Effector CD4-positive, alpha-beta T cell (primary cell): ENCODE measurements at places on chromosomes 7 and 10.

DNA sequence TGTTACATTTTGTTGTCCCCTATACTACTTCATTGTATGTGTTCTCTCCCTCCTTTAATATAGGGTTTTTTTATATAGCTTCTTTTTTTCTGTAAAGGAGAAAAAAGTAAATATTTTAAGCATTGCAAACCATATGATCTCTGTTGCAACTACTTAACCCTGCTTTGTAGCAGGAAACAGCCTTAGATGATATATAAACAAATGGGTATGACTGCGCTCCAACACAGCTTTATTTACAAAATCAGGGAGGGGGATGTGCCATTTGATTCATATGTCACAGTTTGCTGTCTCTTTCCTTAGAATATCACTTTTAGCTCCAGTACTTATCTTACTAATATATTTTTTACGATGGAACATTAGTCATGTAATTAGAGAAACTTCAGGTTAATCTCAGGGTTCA, 155.2 kb upstream of the GNAI1 start:
- no peak for DNase-seq

- no peak for DNase-seq
Measured at GRCh38 chr10:15515202-15515601, 144.1 kb upstream of the FAM171A1 start.

DNA sequence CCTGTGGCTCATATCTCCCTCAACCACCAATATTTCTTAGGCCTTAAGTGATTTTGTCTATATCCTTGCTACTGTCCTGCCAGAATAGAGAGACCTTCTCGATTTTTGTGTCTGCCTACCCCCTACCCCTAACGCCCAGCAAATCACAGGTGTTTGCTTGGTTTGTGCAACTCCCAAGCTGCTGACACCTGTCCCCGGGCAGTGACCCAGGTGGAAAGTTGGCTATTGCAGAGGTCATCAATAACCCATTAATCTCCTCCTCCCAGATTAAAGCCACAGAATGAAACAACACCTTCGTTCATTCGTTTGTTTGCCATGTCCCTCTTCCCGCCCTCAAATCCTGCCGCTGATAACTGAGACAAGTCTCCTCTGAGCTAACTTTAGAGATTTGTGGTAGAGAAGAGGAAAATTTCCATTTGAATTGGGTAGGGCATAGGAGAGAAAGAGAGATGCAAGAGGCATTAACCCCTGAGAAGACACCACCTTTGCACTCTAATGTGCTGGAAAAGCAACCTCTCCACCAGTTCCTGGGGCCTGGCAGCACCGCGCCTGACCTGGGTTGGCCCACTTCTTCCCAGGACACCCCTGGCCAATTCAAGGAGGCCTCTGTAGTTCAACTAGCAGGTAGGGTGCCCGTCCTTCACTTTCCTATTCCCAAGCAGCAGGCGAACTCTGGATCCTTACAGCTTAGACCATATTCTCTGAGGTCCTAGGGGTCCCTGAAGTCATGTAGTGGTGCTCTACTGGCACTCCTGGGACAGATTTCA, 3.0 kb downstream of the NEUROG3 start:
- DNase-seq: no peak

GRCh38 chr10:91137822-91138221, 82.6 kb upstream of the PCGF5 start:
- DNase-seq: no peak

DNA sequence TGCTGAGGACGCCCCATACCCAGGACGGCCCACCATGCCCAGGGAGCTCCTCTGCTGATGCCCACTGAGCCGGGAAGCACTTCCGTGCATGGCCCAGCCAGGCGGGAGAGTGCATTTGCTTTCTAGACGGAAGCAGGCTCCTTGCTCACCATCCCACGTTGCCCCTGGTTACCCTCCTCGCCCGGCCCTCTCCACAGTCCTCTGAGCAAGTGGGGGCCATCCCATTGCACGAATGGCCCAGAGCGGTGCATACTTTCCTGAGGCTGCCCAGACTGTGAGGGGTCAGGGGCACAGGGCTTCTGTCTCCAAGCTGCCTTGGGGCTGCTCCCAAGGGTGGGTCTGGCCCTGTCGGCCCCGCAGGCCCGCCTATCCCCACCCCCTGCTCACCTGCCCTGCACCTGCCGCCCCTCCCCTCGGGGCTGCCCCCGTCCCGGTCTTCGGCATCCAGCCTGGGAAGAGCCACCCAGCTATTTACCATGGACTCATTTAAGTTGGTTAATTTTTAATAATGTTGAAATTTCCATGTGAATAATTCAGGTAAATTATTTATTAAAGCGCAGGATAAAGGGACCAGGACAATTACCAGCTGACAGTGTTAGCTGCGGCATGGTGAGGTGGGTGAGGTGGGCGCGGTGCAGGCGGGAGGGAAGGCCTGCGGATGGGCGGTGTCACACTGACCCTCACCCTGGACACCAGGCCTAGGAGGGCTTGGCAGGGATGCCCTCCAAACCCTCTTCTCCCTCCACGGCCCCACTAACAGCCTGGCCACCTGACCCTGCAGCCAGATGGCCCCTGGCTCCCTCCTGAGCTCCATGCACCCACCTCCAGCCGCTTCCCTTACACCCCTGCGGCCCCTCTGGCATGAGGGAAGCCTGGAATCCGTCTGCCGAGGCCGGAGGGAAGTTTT, 104.4 kb downstream of the MICALL2 start:
- no peak for DNase-seq

DNA sequence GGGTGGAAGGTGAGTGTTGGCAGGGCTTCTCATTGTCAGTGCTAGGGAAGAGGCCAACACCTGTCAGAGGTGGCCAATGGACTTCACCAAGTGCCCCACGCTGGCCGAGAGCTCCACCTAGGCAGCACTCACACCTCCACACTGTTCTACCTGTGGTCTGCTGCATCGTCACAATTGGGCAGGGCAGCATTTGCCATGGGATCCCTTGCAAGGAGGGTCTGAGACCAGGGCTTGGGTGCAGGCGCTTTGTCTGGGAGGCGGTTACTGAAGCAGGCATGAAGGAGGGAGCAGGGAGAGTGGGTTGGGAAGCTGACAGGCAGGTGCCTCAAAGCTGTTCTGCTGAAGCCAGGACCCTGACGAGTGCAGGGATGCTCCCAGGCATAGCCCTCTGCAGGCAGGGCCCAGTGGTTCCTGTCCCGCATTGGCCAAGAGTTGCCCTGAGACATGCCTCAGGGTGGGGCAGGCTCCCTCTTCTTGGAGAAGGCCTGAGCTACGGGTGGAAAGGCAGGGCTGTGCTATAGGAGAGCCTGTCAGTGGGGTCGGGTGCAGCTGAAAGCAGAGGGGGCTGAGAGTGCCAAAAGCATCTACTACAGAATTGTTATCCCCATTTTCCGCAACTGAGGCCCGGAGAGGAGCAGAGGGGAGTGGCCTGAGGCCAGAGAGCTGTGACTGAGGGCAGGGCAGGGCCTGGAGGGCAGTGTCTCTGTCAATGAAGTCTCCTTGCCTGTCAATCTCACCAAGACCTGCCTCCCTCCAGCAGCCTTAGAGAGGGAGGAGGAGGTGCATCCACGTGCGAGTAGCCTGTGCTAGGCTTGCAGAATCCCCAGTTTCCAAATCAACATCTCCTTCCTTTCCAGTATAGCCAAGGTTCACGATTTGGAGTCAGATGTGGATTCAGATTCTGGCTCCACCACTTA, 4.0 kb downstream of the RBP3 start:
- DNase-seq: no peak

DNA sequence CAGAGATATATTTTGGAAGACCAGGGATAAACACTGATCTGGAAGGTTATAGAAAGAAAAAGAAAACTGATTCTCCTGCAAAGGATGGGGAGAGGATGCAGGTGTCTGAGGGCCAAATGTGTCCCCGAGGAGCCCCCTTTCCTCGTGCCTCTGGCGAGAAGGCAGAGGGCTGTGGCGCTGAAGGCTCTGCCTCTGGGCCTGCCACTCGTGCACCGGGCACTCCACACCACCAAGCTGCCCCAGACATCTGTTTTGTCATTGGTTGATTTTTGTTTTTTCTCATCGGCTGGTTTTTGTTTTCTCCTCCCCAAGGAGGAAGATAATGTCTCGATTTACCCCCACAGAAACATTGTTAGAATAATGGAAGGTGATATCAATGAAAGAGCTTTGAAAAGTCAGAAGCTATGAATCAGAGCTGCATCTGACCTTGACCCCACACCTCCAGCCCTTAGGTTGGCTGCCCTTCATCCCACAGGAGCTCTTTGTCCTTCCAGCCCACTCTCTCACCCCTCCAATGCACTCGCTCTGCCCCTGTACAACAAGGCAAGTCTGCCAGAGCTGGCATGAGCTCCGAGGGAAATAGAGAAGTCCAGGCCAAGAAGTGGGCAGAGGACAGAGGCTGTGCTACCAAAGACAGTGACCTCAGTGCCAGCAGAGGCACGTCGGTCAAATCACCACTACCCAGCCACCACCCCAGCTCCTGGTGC, 124.8 kb downstream of the TCERG1L start:
- DNase-seq: no peak

DNA sequence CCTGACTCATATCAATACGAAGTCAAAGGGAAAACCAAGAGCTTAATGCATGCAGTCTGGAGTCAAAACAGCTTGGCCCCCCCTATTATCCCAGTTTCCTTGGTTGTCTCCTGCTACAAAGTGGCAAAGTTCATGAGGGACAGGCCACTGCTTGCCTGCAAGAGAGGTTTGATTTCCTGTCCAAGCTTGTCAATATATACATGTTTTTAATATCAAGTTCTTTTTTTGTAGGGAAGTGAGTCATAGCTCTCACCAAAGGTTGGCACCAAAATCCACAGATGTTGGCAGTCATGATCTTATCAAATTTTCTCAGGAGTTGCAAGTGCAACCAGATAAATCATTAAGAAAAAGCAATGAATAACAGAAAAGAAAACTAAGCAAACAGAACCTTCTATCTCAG, 176.8 kb downstream of the COBL start:
- no peak for DNase-seq

GRCh38 chr10:34522546-34522945, 292.6 kb downstream of the PARD3 start:
- no peak for DNase-seq

- no peak for DNase-seq
Measured at GRCh38 chr7:102264367-102264891, 22.2 kb upstream of the SH2B2 start.

DNA sequence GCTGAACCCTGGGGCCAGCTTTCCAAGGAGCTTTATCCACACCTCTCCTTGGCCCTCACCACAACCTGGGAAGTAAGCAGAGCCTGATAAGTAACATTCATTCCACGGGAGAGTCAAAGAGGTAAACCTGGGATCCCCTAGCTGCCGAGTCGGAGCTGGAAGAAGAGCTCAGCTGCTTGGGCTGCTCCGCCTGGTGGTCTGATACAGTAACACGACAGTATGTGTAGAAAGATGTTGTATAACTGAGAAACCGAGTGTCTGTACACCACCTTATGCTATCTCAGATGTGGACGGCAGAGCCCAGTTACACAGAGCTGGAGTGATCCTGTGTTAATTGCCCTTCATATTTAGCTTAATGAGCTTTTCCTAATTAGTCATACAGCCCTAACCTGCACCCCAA, 151.3 kb upstream of the KMT2E start:
- DNase-seq: no peak

GRCh38 chr10:72011468-72011867, 47.3 kb downstream of the CHST3 start:
- no peak for DNase-seq

- peak; percentile 28 for DNase-seq
Measured at GRCh38 chr10:62373995-62374861, at the start of gene ZNF365. Gene ZNF365 (plus strand): TSS chr10:62374369. CDS start chr10:62376194, 1,825 bp downstream.

DNA sequence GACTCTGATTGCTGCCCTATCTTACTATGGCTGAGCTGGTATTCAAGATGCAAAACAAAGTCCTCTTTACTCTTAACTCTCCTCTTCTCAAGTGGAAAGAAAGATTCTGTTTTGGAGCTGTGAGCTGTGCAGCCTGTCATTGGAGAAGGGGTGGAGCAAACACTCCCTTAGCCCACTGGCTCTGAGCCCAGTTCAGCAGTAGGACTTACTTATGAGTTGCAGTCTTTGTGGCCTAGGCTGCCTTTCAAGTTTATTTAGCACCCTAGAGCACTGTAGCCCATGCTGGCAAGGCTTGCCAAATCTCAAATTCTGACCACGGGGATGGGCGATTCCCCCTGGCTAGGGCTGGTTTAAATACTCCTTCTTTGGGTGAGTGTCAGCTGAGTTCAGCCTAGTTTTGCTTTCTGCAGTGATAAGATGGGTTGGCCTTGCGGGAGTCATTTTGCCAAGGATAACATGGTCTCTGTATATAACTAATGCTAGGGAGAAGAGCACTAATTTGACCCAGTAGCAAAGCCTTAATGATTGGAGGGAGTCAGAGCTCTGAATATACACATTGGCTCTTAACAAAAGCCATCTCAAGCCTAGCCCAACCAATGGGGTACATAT, 110.2 kb downstream of the MYO3A start:
- DNase-seq: no peak

GRCh38 chr10:11164803-11165590, 147.3 kb downstream of the CELF2 start:
- peak; percentile 58 for DNase-seq

GRCh38 chr7:77537778-77538280, 734 bp downstream of the PTPN12 start:
- DNase-seq: peak; percentile 20

- no peak for DNase-seq
Measured at GRCh38 chr10:63657761-63658160, 136.6 kb downstream of the REEP3 start.

DNA sequence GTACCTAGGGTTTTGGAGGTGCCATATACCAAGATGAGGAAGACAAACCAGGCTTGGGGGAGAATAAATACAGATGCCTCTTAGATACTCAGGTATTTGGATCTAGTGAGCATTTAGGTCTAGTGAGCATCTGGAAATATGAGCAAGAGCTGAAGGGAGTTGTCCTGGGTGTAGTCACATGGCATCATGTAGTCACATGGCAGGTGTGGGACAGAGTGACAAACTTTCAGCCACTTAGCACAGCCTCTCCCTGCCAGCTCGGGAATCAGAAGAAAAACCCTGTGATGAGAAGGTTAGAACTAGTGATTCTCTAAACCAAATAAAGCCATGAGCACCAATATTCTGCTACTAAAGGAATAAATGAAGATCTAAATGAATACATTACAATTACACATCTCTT, 24.3 kb downstream of the RGR start:
- DNase-seq: no peak

- DNase-seq: no peak
Measured at GRCh38 chr10:75407713-75408508, 6.3 kb upstream of the ZNF503 start.

- DNase-seq: no peak
Measured at GRCh38 chr7:14339861-14340260, 350.4 kb upstream of the ETV1 start.

DNA sequence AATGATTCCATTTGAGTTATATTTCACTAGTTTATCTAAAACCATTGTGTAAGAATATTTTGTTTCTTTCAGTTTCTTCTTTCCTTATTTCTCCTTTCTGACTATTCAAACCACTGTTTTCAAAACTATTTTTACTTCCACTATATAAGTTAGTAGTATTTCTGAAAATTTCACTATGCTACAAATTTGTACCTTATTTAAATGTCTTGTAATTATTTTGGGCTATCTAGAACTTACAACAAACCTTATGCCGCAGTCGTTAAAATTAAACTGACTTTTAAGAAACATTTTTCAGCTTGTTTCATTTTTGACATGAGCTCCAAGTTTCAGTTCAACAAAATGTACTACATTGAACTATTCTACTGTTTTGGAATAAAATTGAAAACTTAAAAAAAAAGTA, 1.8 kb downstream of the TFEC start:
- no peak for DNase-seq
